Globus pallidus (tissue), 1 donor: ENCODE measurements at places on chromosomes 6 and 20.
A peak's percentile ranks its signal among the peaks of the same experiment; 100 is the strongest.

- DNase-seq = no peak
Observed at GRCh38 chr6:135506270-135506997, 8.9 kb upstream of the AHI1 start.

DNA sequence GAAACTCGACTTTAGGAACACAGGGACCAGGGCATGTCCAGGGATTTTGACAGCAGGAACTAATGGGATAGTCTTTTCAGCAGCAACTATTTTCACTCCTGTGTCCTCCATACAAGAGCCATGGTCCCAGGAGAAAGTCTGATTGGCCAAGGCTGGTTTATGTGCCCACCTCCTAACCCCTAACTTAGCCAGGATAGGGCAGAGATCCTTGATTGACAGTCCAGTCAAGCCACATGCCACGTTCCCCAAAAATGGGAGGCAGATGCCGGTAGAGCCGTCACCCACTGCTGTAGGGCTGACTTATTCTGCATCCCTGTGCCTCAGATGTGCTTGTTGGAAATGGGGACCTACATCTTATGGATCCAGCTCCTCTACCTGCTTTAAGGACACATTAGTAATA, 22.3 kb downstream of the SLC2A10 start:
- DNase-seq = no peak

- DNase-seq = no peak
Observed at GRCh38 chr6:32882879-32883250, 28.9 kb downstream of the PSMB9 start.

- DNase-seq = no peak
Observed at GRCh38 chr6:16619777-16620176, 141.5 kb downstream of the ATXN1 start.

DNA sequence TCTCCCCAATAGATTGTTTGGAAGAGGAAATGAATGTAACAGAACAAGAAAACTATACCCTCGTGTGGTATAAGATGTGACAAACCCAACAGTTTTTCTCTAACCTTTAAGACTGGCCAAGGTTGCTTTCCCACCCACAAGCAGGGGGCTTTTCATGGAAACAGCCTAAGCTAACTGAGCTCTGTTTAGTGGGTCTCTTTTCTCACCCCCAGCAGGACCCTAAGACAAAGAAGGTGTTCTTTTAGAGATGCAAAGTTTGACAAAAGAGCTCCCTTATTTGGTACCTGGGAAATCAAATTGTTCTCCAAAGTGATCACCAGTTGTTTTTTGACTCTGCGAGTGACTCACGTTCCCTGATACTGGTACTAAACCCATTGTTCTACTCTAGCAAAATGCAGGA, 59.1 kb downstream of the MBOAT1 start:
- no peak for DNase-seq

- DNase-seq = peak; percentile 46
Observed at GRCh38 chr6:157823528-157824370, 703 bp downstream of the SNX9 start.

- DNase-seq = no peak
Observed at GRCh38 chr20:51608061-51608460, 65.5 kb upstream of the NFATC2 start.

DNA sequence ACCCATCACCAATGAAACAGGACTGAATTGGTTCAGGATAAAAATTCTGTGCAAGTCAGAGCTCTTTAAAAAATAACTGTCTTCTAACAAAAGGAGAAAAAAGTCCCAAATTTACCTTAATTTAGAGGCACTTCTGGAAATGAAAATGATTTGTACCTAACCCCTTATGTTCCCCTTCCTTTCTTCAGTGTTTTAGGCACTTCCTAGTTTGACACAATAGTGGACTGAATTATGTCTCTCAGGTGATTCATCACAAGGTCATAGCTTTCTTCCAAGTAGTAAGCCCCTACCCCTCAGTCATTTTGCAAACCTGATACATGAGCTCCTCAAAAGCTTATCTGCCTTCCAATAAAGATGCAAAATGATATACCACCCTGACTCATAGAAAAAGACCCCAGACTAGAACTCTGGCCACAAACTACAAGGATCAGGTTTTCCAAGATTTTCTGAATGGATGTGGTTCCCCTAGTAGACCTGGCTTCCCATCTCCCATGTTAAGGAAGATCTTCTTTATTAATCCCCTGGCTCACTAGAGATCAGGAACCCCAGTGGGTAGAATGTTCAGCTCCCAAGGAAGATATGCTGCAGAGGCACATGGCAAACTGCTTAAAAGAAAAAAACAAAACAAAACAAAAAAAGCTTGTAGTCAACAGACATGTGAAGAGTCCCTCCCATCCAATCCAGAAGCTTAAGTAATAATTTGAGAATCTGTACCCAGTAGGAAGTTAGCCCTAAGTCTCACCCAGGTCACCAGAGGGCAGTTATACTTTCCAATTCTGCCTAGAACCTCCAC, 3.6 kb downstream of the PPP1R10 start:
- DNase-seq = no peak
